ENCODE measurements at places on chromosomes 11 and 22.

- DNase-seq: no peak
Measured at GRCh38 chr22:24699876-24700275, 74.6 kb downstream of the PIWIL3 start.

GRCh38 chr11:15418921-15419320 is 304.2 kb downstream of the INSC start:
- no peak for DNase-seq

DNA sequence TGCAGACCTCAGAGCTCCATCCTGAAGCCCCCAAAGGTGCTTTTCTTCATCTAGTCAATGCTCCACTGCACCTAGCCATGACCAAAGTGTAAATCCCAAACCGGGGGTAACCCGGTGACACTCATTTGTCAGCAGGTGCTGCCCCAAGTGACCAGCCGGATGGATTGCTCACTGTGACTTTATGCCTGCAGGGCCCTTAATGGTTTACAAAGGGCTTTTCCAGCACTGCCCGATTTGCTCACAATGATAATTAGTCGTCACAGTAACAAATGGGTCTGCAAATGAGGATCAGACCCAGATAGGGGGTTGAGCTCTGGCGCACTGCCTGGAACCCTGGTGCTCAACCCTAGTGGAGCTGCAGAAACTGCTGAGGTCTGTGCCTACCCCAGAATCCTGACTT is 45.7 kb upstream of the CD5 start:
- no peak for DNase-seq

- peak; percentile 9 for DNase-seq
Measured at GRCh38 chr22:43228330-43228729, 41.4 kb upstream of the TTLL12 start.

DNA sequence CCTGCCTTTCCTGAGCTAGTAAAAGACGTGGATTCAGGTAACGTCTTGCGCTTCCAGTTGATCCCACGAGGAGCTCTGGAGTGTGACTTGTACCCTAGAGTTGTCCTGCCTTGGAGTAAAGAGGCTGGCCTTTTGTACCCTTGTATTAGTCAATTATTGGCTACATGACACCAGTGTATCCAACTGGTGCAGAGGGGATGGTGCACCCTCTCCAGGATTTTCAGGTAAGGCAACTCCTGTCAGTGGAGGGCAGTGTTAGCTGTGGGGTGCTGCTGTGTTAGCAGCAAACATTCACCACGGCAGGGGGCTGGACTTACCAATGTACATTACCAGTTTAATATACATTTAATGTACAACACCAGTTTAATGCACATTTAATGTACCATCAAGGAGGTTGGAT is 233.5 kb downstream of the MIAT start:
- no peak for DNase-seq

DNA sequence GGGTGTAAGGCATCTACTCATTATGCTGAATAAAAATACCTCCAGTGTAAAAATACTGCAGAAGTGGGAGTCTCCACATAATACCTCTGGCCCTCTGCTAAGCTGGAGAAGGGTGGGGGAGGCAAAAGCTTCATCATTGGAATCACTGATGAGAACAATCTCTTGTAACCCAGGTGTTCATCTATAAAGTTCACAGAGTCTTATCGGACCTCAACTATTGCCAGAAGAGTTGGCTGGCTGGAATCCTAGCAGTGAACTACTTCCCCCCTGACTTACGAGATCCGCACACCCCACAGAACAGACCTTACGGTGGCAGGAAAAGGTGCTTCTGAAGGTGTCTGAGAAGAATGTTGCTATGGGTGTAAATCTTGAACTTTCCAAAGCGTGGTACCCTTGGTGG is 2.5 kb downstream of the OR8D1 start:
- DNase-seq: no peak

GRCh38 chr11:63882555-63883242 is 34.3 kb downstream of the RCOR2 start:
- DNase-seq: peak; percentile 72

- DNase-seq: no peak
Measured at GRCh38 chr11:125358254-125358840, 137.7 kb downstream of the FEZ1 start.

- DNase-seq: no peak
Measured at GRCh38 chr11:89293965-89294679, 116.4 kb downstream of the TYR start.

DNA sequence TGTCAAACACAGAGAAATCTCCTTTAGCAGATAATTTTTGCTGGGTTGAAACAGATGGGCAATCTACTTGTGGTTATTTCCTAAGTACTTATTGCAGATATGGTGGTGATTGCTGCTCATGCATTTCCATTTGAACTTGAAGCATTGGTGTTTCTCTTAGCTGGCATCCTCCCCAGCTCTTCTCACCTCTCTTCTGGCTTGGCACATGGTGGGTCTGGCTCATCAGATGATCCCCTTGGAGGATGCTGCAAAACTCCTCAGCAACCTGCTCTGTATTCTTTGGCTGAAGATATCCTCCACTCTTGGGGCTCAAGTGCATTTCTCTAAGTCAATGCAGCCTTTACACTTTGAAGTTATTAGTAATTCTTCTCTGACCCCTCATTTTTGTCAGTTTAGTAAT is 87.3 kb upstream of the MYO18B start:
- DNase-seq: no peak

- DNase-seq: peak; percentile 41
Measured at GRCh38 chr11:86182976-86183584, 61.5 kb upstream of the EED start.

DNA sequence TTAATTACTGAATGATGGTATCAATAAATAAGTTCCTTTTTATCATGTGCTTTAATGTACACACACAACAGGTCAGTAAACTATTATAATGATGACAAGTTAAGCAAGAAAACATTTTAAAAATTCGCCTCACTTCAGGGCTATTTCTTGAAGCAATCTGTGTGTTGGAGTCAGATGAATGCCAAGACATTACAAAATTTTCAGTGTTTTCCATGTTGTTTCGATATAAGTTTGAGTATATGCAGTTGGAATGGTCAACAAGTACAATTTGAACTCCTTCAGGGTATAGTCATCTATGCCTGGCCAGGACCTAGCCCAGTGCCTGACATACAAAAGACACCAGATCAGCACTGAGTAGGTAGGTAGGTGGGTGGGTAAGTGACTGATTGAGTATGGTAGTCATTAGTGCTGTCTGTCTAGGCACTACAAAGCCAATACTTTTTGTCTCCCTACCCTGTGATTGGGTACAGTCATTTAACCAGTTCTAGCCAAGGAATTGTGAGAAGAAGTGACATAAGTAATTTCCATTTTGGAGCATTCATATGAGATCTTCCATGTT is 7.5 kb downstream of the PRCP start:
- no peak for DNase-seq
